ENCODE measurements at places on chromosomes 16 and 17. TPM values are rescaled to one million over a fixed set of nuclear protein-coding genes. Genes with fewer than 3 reads are reported as not detected.

KATNIP gene
- total RNA-seq, result 14.5 TPM

SLC43A2 gene
- total RNA-seq, result 6.6 TPM

NDUFAF8 gene
- 200 TPM for total RNA-seq

KCNJ18 gene
- total RNA-seq, result not detected

ALOX15B gene
- total RNA-seq, result not detected

CTRL gene
- total RNA-seq, result 1.5 TPM

CTRB2 gene
- total RNA-seq, result not detected

CDR2L gene
- total RNA-seq, result 44.0 TPM

GH2 gene
- total RNA-seq, result not detected

PRSS33 gene
- not detected for total RNA-seq

PRSS36 gene
- 0.91 TPM for total RNA-seq

GPR179 gene
- 0.02 TPM for total RNA-seq

NPIPB6 gene
- 1.9 TPM for total RNA-seq

TLCD2 gene
- total RNA-seq, result 1.5 TPM

CMTM1 gene
- 1.8 TPM for total RNA-seq

C16orf54 gene
- total RNA-seq, result not detected

FOXC2 gene
- 2.0 TPM for total RNA-seq

MMP28 gene
- total RNA-seq, result 6.0 TPM

CCL13 gene
- not detected for total RNA-seq

NFATC2IP gene
- 20.5 TPM for total RNA-seq

CD300LG gene
- total RNA-seq, result not detected

FAM117A gene
- 1.3 TPM for total RNA-seq

DNASE1 gene
- 4.6 TPM for total RNA-seq

VPS9D1 gene
- total RNA-seq, result 4.3 TPM

ENPP7 gene
- not detected for total RNA-seq

CRYBA1 gene
- total RNA-seq, result not detected

MT1A gene
- total RNA-seq, result 15.7 TPM

PYY gene
- not detected for total RNA-seq

SLC35B1 gene
- 89.9 TPM for total RNA-seq

SAP30BP gene
- total RNA-seq, result 105 TPM

Data from A549 treated with DMSO at 1 μM for 4 hours (cell line).